ENCODE measurements at places on chromosomes 12 and 14.

DNA sequence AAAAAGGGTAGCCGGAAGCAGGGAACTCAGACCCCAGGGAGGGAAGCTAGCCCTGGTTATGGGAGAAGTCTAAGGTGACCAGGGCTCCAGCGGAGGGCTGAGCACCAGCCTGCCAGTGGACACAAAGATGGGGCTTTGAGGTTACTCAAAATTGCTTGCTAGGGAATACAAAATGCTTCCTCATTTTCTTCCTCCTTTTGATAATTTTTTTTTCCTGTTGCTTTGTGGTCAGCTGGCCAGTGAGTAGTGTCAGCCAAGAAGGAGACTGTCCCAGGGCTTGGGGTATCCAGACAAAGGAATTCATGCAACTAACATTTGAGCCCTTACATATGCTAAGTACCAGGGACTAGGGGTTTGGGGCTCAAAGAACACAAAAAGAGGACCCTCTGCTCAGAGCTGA, 206.2 kb downstream of the PPM1H start:
- no peak for DNase-seq

DNA sequence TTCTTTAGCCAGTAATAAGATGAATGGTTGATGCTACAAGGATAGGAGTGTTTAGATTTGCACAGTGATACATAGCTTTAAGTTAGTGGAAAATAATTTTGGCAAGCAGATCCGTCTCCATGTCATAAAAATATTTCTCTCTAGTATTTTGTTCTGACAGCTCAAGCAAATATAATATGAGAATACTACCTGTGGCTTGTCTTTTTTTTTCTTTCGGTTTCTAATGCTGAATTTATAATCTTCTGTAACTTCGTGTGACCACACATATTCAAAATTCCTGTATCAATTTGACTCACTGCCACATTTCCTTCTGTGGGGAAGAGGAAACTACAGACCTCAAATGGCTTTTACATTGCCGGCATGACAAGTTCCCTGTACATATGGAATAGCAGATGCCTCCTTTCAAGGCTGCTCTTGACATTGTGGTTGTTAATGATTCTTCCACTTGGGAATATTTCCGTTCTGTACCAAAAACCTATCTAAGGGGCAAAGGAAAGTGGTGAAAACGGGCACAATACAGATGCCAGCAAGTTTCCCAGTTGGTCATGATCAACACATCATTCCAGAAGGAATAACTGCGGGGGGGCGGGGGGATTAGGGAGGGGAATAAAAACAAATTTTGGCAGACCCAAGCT, 103.6 kb upstream of the CCDC91 start:
- no peak for DNase-seq

- DNase-seq: peak; percentile 29
Measured at GRCh38 chr14:67971627-67972625, 152.3 kb downstream of the RAD51B start.

- DNase-seq: no peak
Measured at GRCh38 chr14:91149462-91149861, 35.6 kb downstream of the DGLUCY start.

- DNase-seq: no peak
Measured at GRCh38 chr14:88225721-88226120, 97.3 kb downstream of the KCNK10 start.

Data from NCI-H1436 (cell line).